ENCODE measurements at places on chromosomes 2 and 18.

GRCh38 chr2:219405958-219406860, 12.0 kb upstream of the DES start:
- no peak for DNase-seq

DNA sequence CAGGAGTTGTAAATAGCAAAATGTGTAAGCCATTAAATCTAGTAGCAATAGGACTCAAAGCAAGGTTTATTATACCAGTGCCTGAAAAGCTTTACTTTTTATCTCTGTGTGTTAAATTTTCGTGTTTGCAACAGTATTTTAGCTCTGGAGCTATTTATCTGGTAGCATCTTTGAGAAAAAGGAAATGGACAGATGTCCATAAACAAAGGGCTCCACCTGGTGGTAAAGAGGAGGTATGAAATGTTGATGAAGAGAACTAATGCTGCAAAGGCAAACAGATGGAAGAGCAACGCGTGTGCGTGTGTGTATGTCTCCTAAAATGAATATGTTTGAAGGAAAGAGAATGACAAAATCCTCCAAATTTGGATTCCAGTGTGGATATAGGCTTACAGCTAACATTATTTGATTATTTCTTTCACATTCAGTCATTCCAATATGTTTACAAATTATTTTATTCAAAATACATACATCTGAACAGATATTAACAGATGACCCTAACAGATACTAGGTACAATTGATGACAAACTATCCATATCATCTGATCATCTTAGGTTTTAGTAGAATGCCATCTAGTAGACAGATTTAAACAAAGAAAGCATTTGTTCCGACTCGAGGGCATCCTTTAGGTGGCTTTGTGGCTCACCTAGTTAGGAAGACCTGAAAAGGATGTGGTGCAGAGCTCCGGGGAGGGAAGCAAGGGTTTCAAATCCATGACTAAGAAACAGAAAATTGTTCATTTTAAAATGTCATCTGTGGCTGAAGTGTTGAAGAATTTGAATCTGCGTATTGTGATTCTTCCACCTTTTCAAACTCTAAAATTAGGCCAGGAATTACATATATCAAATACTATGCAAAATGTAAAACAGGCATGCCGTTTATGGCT, 383.3 kb downstream of the MTX2 start:
- DNase-seq = peak; percentile 76

DNA sequence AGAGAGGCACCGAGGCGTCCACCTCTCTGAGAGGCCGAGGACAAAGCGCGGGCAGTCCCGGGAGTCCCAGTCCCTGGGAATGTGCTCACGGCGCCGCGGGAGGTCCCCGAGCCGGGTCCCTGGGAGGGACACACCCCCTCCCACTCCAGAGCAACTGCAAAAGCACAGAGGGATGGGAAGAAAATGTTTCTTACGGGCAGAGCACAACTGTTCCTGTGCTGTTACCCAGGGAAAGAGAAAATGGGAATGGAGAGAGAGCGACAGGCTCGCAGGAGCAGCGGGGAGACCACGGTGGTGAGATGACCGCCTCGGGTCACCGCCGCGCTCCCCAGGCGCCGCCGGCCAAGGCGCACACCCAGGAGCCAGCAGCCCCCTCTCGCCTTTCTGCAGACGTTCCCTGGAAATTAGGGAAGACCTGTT, 1.2 kb upstream of the BCL11A start:
- DNase-seq = peak; percentile 62

DNA sequence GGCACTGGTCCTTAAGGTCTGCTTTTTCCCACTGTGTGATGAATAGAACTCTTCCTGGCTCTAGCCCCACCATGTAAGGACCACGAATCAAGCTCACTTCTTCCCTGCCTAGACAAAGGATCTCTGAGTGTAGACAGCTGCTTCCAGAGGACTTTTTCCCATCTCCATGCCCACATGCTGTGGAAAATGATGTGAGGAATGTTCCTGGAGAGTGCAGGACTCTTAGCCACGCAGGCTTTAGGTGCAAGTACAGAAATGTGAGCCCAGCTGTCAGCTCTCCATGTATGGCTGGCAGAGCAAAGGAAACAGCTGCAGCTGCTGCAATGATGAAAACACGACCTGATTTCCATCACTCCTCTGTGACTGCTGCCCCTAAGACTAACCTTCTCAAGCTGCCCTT, 35.5 kb downstream of the NXPH2 start:
- DNase-seq = no peak

DNA sequence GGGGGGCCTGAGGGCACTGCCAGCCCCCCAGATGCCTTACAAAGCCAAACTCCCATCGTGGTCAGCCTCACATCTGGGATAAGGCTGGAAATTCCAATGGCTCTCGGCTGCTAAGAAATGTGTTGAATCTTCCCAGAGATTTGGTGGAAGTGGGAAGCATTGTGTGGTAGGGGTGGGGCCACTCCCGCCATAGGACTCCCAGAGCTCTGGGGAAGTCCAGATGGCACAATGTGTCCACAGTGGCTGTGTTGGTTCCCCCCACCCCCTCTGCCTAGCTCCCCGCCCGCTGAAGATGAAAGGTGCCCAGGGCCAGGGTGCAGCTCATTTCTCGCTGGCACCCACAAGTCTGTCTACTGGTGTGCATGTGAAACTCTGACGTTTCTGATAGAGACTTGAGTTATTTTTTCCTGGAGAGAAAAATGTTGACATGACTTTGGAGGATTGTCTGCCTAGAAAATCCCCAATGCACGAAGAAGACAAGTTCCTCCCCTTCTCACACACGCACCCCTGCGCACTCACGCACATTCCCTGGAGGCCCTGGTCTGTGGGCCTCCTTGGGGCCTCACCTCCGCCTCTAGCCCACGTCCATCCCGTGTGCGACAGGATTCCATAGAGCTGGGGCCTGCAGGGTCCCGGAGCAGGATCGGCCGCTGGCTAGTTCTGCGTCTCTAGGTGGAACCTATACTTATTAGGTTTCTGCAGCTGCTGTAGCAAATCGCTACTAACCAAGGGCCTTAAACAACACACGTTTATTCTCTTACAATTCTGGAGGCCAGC, 199.1 kb downstream of the ZFP36L2 start:
- no peak for DNase-seq

DNA sequence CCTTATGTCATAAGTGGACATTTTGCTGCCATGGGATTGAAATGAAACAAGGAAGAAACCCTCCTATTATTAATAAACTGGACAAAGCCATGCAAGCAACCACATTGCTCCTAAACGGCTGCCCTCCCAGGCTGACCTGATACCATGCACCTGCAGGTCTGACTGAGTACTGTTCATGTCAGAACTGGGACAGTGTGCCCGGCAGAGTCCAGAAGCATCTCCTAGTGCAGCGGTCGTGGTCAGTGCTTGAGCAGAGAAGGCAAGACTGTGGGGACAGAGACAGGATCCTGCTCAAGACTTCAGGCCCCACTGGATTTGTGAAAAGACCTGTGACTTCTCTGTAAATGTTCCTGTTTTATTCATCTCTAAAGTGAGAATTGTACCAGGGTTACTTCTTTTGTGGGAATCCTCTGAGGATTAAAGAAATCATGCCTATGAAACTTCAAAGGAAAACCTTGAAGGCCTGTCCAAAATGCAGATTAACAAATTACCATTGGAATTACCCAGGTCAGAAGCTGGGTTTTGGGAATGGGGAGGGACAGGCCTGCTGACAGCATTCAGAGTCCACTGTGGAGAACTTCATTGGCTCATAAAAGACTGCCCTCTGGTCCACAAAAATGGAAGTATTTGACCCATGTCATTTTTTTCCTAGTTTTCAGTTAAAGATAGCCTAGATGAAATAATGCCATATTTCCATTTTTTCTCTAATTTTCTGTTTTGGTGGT, 13.9 kb downstream of the RNF144A start:
- no peak for DNase-seq

- DNase-seq = no peak
Observed at GRCh38 chr18:55102501-55102900, 143.2 kb upstream of the CCDC68 start.

DNA sequence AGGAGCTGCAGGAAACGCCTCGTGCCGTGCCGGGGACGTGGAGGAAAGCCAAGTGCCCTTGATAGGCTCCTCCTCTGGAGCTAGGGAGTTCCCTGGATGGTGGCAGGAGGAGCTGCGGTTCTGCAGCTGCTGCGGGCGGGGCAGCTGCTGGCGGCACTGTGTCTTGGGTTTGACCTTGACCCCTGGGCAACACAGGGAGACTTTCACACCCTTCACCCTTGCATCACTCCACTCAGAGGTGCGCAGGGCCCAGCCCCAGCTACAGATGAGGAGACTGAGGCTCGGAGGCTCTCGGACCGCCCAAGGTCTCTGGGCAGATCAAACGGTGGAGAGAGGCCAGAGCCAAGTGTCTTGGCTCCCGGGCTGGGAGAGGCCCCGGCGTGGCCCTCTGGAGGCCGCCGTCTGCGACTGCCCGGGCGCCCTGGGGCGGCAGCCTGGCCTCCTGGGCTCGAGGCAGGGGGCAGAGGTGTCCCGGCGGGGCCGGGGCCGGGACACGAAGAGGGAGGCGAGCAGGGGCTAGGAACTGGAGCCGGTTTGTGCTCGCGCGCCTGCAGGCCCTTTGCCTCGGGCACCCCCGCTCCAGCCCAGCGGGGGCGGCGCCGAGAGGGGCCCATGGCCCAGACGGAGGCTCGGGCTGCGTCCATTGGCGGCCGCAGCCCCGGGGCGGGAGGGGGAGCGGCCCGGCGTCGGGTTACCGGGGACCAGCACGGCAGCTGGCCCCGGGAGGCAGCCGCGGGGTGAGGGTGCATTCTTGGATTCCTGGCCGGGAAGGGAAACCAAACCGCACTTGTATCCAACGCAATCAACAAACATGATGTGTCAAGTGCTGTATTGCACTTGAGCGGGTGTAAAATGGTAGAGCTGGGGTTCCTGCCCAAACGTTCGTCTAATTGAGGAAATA, 129.6 kb upstream of the SLC1A4 start:
- DNase-seq = peak; percentile 85

DNA sequence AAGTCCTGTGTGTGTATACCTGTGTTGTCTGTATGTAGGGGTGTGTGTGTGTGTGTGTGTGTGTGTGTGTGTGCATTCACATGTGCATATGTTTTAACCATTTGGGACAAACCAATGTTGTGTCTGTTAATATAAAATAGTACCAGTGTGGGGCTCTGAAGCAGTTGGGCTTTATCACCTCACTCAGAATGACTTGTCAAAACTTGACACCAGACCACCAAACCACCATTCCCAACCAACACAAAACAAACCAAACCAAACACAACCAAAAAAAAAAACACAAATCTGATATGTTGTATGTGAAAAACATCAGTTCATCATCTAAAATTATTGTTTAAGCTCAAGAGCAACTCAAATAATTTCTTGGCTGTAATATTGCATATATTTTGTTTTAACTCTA, 42.1 kb downstream of the CALCRL start:
- DNase-seq = no peak

DNA sequence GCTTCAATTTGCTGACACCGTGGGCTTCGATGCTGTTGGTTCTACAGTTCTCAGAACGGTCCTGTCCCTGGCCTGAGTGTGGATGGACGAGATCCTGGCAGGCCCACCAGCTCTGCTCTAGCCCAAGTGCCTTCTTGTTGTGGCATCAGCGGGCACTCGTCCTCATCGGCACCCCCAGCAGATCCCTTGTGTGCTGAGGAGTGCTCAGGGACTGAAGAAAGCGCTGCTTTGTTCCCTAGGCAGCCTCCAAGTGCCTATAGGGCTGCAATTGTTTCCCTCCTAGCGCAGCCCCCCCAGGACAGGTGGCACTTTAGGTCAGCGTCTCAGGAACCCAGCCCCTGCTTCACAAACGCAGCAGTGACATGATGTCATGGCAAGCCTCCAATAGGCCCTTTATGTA, 217.7 kb downstream of the AGAP1 start:
- no peak for DNase-seq

DNA sequence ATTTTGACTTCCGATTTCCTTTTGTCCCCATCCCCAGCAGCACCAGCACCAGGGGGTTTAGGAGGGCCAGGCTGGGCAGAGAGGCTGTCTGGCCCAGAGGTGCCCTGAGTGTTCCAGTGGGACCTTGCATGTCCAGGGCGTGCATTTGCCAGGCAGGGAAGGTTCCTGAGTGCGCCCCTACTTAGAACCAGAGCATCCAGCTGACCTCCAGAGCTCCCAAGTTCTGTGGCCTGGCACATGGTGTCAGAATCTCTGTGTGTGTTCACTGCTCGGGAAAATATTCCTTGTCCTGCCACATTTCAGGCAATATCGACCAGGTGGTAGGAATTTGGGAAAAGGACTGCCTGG, 5.5 kb downstream of the SIX3 start:
- DNase-seq = no peak

GRCh38 chr2:71672826-71673795, 219.8 kb downstream of the DYSF start:
- no peak for DNase-seq

GRCh38 chr2:19600982-19601381, 242.6 kb upstream of the OSR1 start:
- no peak for DNase-seq

- DNase-seq = no peak
Observed at GRCh38 chr2:205931388-205931787, 154.6 kb downstream of the INO80D start.

All from fibroblast of skin of back (primary cell).